ENCODE measurements at places on chromosomes 1 and 21. TPM values are rescaled to one million over a fixed set of nuclear protein-coding genes. Genes with fewer than 3 reads are reported as not detected.

DNA sequence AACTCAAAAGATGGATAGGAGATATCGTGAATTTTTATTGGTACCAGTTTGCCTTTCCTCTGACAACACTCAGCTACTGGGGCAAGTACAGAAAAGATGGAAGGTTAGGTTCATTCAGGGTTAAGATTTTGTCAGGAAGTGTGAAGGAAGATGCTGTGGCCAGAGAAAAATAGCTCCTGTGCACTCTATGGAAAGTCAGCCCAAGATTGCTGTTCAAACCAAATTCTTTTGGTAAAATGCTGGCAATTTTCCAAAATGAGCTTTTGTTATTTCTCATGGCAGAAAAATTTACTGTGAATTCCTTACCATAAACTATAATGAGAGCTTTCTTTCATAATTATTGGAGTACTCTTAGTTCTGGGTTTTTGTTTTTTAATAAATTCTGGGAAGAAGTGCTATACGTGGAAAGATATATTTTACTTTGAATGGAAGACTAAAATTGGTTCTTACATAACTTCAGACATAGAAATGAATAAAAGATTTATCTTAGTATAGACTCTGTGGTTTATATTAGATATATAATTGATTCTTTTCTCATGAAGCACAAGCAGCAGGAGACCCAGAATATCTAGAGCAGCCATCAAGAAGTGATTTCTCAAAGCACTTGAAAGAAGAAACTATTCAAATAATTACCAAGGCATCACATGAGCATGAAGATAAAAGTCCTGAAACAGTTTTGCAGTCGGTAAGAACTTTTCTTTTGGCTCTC is 112.2 kb downstream of the USP25 start:
- no peak for DNase-seq

The ZNF683 gene
- not detected for total RNA-seq

- no peak for DNase-seq
Measured at GRCh38 chr1:34267326-34267725, 90.6 kb downstream of the C1orf94 start.

The SPRR2E gene
- total RNA-seq, result not detected

- no peak for DNase-seq
Measured at GRCh38 chr1:226355669-226356551, 46.9 kb upstream of the LIN9 start.

The KIAA0040 gene
- total RNA-seq, result 136 TPM

DNA sequence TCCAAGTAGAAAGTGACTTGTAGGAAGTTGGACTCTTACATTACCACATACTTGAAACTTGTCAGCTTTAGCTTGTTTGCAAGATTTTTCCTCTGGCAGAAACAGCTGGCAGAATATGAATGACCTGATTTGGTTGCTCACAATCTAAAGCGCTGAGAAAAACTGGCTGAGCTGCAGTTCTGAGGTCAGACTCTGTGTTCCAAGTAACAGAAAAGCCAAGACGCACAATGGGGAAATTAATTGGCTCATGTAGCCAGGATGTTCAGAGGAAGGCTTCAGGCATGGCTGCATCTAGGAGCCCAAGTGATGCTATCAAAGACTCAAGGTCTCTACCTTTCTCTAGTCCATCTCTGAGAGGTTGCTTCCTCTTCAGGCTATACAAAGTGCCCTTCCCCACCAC is 27.0 kb downstream of the ALPL start:
- DNase-seq, result no peak

- DNase-seq, result no peak
Measured at GRCh38 chr1:206778031-206778430, 5.7 kb upstream of the IL10 start.

The PCP4 gene
- 5.1 TPM for total RNA-seq

- DNase-seq, result no peak
Measured at GRCh38 chr1:232306269-232306961, 323.5 kb downstream of the SIPA1L2 start.

DNA sequence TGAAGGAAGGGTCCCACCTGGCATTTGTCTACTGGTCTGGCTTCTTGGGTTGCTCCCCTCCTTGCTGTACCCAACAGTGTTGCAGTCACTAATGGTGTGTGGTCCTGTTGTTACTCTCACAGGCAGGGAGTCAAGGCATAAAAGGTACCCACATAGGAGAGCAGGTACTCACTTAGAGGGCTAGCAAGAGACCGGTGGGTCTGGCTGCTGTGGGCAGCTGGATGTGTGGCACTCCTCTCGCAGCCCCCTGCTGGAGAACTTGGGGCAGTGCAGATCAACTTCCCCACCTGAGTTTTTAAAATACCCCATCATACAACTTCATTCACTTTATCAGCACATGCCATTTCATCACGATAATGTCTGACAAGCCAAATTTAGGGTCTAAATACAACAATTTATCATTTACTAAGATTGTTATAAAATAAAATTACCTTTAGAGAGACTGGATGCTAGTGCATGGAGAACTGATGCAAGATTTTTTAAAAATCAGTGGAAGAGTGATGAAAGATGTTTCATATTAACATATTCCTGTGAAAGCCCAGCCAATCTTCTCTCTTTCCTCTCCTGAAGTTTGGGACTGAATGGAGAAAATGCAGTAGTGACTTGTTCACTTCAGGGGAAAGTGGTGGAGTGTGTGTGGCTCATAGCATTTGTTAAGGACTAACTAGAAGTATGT is 42.8 kb downstream of the ACP6 start:
- no peak for DNase-seq

DNA sequence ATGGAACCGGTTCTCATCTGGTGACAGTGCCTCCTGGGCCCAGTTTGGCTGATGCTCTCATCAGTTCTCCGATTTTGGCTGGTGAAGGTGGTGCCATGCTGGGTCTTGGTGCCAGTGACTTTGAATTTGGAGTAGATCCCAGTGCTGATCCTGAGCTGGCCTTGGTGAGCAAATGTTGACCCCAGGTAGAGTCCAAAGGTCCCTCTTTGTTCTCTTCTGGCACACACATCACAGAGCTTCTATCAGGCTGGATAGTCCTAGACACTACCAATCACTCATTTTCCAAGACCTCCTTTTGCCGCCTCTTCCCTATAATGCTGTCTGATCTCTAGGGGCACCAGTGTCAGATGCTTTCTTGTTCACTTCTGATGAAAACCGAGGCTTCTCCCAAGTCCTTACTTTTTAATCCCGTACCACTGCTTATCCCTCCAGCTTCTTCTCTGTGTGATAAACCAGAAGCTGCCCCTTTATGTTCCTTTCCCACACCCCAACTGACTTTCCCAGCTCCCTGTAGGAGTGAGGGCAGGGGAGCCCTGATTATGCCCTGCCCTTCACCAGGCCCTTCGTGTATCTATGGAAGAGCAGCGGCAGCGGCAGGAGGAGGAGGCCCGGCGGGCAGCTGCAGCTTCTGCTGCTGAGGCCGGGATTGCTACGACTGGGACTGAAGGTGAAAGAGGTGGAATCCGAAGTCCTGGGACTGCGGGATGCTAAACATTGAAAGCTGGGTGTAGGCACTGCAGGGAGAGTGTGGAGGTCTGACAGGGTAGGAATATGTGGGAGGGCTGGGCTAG is 11.1 kb downstream of the PSMD4 start:
- no peak for DNase-seq

The CCDC185 gene
- not detected for total RNA-seq

The RHCE gene
- not detected for total RNA-seq

DNA sequence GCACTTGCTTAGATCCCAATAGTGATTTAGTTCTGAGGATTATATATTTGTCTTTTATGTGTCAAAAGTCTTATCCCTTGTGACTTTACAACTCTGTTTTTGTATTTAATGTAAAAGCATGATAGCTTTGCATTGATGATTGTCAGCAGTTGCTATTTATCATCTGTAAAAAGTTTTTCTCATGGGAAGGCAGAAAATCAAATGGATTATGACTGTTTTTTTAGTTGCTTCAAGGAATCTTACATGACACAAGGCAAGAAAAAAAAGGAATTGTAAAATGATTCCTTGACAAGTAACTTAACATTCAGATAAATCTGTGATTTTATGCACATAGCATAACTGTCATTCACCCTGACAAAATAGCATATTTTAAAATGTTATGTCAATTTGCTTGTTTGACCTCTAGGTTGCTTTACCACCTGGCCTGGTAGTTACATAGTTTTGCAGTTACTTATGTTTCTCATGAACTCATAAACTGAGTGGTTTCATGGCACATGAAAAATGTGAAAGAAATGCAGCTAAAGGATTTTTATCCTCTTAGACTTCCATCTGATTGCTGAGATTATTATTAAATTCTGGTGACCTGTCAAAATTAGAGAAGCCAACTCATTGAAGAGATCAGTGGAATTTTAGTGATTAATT is 622.6 kb downstream of the ADGRL2 start:
- DNase-seq, result no peak

The SIKE1 gene
- 39.0 TPM for total RNA-seq

DNA sequence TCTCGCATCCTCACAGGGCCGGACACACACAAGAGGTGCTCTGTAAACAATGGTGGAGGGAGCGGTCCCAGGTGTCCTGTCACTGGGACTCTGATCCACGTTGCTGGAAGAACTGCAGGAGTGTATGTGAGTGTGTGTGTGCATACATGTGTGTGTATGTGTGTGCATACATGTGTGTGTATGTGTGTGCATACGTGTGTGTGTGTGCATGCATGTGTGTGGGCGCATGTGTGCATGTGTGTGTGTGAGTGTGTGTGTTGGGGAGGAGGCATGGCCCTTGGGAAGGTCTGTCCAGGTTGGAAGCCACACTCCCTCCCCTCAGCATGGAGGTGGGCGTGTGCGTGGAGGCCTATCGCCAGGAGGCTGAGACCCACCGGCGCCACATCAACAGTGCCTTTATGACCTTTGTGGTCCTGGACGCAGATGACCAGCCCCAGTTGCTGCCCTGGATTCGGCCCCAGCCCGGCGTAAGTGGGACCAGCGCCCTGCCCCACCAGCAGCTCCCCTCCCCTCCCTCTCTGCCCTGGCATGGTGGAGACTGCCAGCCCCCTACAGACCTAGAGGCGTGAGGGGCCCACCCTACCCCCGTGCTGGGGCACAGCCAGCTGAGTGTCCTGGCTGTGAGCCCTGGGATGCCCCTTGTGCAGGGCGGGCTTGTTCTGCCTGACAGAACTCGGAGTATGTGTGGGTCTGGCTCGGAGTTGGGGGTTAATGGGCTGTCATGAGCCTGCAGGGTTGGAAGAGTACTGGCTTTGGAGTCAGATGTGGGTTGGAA is 22.2 kb downstream of the FAM151A start:
- no peak for DNase-seq

DNA sequence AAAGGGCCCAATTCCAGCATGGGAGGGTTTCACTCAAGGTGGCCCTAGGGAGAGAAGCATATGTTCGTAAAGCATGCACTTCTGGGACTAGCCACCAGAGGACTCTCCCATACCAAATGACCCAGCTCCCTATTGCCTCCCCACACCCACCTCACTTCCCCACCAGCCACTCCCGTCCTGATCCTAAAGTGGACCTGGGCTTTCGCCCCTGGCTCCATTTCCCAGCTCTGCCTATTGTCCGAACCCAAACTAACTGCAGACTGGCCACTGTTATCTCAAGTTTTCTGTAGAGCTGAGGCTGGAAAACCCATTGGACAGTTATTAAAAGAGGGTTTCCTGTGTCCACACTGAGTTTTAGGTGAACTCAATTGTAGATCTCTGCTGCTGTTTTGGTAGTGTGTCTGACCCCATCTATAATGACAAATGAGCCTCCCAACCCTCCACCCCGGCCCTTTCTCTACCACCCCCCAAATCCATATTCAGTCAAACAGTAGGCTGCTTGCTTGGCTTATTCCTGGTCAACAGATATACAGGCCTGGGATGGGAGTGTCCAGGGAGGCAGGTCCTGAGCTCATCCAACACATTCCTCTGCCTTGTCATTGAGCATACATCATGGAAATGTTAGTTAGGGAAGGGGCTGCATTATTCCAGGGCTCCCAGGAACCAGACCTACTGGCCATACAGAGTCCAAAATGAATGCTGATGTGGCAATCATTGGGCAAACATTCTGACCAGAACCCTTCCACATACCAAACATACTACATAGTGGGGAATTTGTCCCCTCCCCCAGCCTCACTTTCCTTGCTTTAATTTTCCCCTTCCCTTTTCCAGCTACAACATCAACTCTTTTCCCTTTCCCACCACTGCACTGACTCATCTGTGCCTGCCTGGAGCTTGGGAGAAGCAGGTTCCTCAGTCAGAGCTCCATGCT is 59.2 kb downstream of the ABCA4 start:
- DNase-seq, result peak; percentile 49

DNA sequence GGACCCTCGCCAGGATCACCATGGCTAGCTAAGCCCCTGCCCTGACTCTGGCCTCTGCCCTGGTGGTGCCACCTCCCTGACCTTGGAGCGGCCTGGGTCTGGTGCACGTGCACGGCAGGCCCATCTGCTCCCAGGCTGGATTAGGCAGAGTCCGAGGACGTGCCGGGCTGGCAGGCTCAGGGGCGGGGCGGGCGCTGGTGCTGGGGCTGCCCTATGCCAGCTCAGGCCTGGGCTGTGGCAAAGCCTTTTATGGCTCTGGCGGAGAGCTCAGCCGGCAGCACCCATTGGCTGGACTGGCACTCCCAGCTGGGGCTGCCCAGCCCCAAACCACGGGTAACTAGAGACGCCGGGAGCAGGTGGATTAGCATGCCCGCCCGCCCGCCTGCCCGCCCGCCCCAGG is 17.1 kb upstream of the EDN2 start:
- DNase-seq, result no peak

GRCh38 chr1:176880955-176881595 is 283.4 kb downstream of the ASTN1 start:
- DNase-seq, result peak; percentile 59

DNA sequence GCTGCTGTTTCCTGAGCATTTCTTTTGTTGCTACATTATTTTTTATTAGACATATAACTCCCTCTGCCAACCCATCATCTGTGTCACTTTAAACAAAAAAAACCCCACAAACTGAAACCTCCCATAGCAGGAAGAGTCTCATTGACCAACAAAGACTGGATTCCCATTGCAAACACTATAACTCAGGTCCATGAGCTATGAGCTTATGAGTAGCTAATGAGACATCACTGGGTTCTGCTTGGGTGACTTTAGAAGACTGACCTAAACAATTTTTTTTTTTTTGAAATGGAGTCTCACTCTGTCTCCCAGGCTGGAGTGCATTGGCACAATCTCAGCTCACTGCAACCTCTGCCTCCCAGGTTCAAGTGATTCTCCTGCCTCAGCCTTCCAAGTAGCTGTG is 212.8 kb downstream of the LTN1 start:
- no peak for DNase-seq

DNA sequence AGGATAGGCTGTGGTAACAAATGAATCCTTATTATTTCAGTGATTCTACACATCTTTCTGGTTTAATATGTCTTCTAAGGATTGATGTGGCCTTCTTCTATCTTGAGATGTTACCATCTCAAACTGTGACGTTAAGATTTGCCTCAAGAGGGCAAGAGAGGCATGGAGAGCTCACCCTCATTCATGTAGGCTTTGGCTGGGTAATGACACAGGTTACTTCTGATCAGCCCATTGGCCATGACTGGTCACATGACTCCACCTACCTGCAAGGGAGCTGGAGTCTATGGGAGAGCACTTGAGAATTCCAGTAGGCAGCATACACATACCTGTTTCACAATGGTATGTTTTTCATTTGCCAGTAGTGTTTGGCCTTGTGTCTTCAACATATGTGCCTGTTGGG is 30.0 kb downstream of the CACHD1 start:
- no peak for DNase-seq

The KIF14 gene
- total RNA-seq, result 1.1 TPM

- no peak for DNase-seq
Measured at GRCh38 chr21:34987501-34988072, 61.5 kb downstream of the RUNX1 start.
